NCI-H774 (cell line): ENCODE measurements at places on chromosomes 13 and 19.
A peak's percentile ranks its signal among the peaks of the same experiment; 100 is the strongest.

- no peak for DNase-seq
Observed at GRCh38 chr13:36819739-36820090, 693 bp downstream of the RFXAP start.

- peak; percentile 93 for DNase-seq
Observed at GRCh38 chr13:112931028-112931934, 37.7 kb upstream of the MCF2L start.

GRCh38 chr13:40422588-40423235 is 243.7 kb downstream of the FOXO1 start:
- no peak for DNase-seq

DNA sequence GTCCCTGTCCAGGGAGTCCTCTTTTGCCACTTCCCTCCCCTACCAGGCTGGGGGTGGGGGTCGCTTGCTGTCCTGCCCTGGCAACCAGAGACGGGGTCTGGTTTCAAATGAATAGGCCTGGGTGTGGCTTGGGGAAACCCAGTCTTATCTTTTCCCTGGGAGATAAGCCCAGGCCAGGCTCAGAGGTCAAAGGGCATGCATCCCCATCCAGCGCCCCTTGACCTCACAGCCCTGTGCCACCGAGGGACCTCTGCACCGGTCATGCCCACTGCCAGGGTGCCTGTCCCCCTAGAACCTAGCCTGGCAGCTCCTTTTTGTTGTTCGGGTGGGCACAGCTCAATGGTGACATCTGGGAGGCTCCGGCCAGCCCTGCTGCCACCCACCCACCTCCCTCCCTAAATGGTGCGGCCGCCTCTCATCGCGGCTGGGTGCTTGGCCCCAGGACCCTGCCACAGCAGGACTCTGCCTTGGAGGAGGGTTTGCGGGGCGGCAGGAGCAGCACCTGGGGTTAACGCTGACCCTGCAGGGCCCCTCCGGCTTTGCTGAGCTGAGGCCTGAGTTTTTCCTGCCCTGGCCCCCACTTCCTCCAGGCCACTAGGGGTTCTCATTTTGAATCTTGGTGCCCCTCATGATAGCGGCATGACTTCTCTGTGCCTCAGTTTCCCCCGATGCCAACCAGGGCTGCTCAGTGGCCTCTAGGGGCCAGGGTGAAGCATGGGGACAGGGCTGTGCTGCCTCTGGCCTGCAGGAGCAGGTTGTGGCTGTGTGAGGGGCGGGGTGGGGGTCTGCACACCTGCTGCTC is 2.9 kb upstream of the CERS1 start:
- no peak for DNase-seq

DNA sequence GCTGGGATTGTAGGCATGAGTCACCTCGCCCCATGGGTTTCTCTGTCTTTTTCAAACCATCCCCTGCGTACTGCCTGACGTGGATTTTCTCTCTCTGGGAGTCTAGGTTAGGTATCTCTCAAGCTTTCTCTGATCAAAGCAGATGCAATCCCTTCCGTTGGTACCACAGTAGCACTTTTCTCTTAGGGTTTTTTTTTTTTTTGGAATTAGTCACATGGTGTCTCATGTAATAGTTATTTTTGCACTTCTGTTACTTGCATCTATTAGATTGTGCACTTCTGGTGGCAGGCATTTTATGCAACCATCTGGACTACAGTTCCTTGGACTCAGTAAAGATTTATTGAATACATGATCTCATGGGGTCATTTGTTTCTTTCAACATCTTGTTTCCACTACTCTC is 72.1 kb downstream of the GPC6 start:
- no peak for DNase-seq

- no peak for DNase-seq
Observed at GRCh38 chr13:96996886-96997285, 2.6 kb upstream of the OXGR1 start.

DNA sequence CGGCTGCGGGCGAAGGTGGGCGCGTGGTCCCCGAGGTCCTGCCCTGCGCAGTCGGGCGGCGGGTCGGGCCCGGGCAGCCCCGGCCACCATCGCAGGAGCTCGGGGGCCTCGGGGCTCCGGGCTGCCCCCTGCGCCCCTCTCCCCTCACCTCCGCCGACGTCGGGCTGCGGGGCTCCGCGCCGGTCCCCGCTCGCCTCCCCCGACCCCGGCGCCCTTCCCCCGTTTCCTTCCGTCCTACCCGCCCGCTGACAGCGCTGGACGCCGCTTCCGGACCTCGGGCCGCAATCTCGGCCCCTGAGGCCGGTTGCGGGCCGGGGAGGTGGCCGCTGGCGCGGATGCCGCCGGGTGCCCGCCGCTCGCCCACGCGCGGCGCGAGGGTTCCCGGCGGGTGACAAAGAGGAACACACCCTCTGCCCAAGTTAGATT is 720 bp downstream of the FARP1 start:
- no peak for DNase-seq

DNA sequence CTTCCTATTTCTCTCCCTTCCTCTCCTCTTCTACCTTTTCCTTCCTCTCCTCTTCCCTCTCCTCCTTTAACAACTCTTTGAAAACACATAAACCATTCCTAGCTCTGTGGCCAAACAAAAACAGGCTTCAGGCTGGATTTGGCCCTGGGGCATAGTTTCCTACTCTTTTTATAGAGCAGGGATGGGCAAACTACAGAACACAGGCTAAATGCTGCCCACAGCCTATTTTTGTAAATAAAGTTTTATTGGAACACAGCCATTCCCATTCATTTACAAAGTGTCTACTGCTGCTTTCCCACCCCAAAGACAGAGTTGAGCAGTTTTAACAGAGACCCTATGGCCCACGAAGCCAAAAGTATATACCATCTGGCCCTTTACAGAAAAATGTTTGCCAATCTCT is 35.4 kb downstream of the LHFPL6 start:
- no peak for DNase-seq

DNA sequence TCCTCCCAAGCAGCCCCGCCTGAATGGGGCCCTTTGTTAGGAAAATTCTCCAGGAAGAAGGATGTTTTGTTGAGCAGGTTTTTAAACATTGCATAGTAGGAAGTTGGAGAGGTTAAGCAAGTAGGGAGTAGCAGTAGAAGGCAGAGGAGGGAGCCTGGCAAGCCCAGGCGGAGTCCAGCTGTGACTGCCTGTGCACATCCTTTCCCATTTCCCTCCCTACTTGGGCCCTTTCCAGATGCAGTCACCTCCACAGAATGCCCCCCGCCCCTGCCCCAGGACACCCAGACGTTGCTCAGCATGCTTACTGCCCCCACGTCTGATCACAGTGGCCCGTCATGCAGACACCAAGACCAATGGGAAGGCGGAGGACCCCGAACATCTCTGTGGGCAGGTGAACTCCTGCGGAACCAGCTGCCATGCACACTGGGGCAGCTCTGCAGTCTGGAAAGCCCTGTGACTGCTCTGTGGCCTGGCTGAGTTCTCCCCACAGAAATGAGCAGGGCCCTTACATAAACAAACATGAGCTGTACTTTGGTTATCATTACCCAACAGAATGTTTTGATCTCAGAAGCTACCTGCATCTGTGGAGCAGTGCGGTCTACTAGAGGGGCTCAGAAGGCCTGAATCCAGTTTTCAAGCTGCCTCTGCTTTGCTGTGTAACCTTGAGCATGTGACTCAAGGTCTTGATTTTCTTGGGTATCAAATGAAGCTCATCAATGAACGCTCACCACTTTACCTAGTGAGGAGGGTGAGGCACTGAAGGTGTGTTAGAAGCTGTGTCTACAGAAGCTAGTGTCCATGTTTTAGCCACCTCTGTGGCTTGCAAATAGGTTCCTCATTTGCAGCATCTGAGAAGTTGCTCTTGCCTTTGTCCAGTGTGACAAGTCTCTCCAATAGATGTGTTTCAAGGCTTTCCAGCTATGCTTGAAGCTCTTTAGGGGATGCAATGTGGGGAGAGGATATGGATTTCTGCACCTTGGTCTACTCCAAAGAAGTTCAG is 84.2 kb downstream of the TNFRSF19 start:
- DNase-seq = no peak

GRCh38 chr13:107450931-107451330 is 764.4 kb downstream of the LIG4 start:
- no peak for DNase-seq
